ENCODE measurements at places on chromosomes 2 and 18.

DNA sequence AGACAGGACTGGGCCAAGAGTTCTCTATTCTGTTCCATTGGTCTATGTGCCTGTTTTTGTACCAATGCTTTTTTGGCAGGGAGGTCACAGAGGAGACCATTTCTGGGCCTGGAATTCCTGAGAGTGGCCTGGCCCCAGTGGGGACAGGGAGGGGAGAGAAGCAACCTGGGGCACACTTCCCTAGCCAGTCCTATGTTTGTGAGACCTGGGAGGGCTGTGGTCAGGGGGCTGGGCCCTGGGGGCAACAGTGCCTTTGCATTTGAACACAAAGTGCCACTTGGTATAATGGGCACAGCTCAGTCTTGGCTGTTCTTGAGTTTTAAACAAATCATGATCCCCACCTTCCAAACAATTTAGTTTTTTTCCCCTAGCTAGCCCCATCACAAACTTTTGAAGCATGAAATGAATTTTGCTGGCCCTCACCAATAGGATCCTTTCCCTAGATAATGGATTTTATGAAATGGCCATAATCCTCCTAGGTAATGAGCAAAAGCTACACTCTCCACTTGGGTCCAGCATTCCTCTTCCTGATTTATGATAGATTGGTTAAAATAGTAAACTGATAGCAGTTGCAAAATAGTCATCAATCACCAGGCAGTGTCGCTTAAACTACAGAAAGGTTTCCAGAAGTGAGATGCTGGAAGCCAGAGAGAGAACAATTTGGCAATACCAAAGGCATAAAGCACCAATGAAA is 133.5 kb downstream of the GLI2 start:
- no peaks in the 10 kb centered on the region for H3K36me3 ChIP-seq
- H3K27me3 ChIP-seq: peaks cover 50% of the 10 kb centered on the region
- DNase-seq: no peak
- no peak overlapping the region for H3K27ac ChIP-seq
- H3K4me3 ChIP-seq: no peak overlapping the region
- peaks cover 11% of the 10 kb centered on the region for H3K4me1 ChIP-seq

DNA sequence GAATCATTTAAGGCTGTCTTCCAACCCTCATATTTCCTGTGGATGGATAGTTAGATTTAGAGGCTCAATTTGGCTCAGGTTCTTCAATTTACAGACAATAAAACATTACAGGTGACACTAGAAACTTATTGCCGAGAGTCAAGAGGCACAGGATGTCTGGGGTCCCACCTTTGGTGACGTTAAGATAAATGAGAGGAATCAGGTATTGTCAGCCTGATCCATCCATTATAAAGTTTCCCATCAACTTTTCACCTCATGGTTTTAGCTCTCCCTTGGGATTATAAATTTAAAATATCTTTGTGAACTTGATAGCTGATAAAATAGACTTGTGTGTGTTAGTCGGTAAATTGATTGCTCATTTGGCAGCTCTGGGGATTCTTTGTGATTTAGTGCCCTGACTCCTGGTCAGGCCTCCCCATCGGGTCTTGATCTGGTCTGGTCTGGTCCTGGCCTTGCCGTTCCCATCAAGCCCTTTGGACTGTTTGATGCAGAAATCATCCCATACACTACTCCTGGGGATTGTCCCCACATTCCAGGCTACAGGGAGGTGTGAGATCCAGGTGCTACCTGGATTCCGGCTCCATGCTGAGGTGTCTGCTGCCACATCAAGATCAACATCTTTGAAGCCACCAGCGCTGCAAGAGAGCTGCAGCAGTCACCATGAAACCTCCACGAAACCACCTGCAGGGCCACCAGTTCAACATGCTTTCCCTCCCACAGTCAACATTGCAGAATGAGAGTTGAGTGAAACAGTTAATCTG is 130.9 kb downstream of the SH3BP4 start:
- H3K4me3 ChIP-seq: no peak overlapping the region
- no peak for DNase-seq
- H3K4me1 ChIP-seq: no peaks in the 10 kb centered on the region
- H3K27me3 ChIP-seq: no peaks in the 10 kb centered on the region
- H3K27ac ChIP-seq: no peak overlapping the region

GRCh38 chr2:173030561-173031490 is 44.8 kb upstream of the MAP3K20 start:
- no peaks in the 10 kb centered on the region for H3K27me3 ChIP-seq
- no peaks in the 10 kb centered on the region for H3K4me1 ChIP-seq
- H3K4me3 ChIP-seq: no peak overlapping the region
- H3K36me3 ChIP-seq: no peaks in the 10 kb centered on the region
- no peak for DNase-seq

DNA sequence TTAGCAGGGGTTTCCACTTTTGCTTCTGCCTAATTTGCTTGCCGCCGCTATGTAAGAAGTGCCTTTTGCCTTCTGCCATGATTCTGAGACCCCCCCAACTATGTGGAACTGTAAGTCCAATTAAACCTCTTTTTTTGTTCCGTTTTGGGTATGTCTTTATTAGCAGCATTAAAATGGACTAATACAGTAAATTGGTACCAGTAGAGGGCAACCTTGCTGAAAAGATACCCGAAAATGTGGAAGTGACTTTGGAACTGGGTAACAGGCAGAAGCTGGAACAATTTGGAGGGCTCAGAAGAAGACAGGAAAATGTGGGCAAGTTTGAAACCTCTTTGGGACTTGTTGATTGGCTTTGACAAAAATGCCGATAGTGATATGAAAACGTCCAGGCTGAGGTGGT is 216.1 kb upstream of the FSIP2 start:
- H3K4me3 ChIP-seq: no peak overlapping the region
- no peaks in the 10 kb centered on the region for H3K4me1 ChIP-seq
- peak; percentile 0 for DNase-seq
- H3K27ac ChIP-seq: no peak overlapping the region
- H3K27me3 ChIP-seq: no peaks in the 10 kb centered on the region

DNA sequence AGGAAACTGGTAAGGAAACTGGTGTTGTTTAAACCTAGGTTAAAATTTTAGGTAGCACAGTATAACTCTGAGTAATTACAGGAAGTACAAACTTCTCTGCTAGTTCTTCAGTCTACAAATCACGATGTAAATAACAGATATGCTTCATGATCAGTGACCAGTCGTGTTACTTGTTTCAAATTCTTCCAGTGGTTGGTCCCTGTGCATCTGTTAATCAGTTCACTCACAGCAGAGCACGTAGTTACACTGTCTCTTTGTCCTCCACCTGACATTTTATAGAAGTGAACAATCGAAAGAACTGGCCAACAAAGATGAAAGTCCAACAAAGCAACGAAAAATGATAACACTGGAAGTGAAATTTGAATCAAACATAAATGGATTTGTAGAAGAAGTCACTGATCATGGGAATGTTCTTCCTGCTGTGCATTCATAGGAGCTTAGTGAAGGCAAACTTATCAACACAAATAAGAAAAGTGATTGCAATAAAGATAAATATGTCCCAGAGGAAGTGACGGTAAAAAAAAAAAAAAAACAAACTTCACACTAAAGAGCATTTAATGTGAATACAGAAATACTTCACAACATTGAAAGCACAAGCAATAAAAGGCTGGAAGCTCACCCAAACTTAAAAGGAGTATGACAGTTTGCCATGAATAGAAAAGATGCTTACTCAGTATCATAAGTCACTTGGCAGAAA is 7.0 kb downstream of the EIF2AK2 start:
- no peak for DNase-seq
- no peaks in the 10 kb centered on the region for H3K4me1 ChIP-seq
- H3K4me3 ChIP-seq: no peak overlapping the region

GRCh38 chr2:121611730-121612705 is 37.2 kb downstream of the CLASP1 start:
- peaks cover 5% of the 10 kb centered on the region for H3K36me3 ChIP-seq
- H3K4me1 ChIP-seq: peaks cover 4% of the 10 kb centered on the region
- no peaks in the 10 kb centered on the region for H3K27me3 ChIP-seq
- H3K4me3 ChIP-seq: no peak overlapping the region
- peak overlapping the region; percentile 59 for H3K27ac ChIP-seq

GRCh38 chr18:59049721-59050660 is 89.7 kb upstream of the SEC11C start:
- DNase-seq: no peak
- H3K27me3 ChIP-seq: peaks cover 5% of the 10 kb centered on the region
- H3K4me1 ChIP-seq: no peaks in the 10 kb centered on the region
- no peaks in the 10 kb centered on the region for H3K36me3 ChIP-seq

DNA sequence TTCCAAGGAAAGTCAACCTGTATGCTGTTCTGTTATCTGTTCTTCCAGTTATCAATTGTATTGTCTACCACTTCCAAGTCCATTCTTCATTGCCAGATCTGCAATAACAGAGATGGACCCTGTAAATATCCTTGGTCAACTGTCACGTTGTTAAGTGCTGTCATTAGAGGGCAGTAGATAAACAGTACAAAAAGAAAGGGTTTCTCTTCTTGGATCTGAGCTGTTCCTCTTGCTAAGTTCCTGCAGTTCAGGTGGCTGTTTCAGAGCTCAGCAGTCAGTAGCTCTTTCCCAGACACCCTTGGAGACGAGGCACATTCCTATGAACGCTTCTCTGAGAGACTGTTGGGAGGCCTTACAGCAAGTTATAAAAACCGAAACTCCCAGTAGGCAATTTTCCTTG is 957.1 kb upstream of the CHAC2 start:
- H3K27me3 ChIP-seq: no peaks in the 10 kb centered on the region
- no peaks in the 10 kb centered on the region for H3K36me3 ChIP-seq
- H3K27ac ChIP-seq: no peak overlapping the region
- DNase-seq: peak; percentile 10
- no peak overlapping the region for H3K4me3 ChIP-seq

- no peaks in the 10 kb centered on the region for H3K4me1 ChIP-seq
- no peak overlapping the region for H3K4me3 ChIP-seq
- H3K27me3 ChIP-seq: no peaks in the 10 kb centered on the region
- DNase-seq: no peak
- H3K27ac ChIP-seq: no peak overlapping the region
- H3K36me3 ChIP-seq: no peaks in the 10 kb centered on the region
Measured at GRCh38 chr2:191347881-191348280, 102.7 kb downstream of the MYO1B start.

DNA sequence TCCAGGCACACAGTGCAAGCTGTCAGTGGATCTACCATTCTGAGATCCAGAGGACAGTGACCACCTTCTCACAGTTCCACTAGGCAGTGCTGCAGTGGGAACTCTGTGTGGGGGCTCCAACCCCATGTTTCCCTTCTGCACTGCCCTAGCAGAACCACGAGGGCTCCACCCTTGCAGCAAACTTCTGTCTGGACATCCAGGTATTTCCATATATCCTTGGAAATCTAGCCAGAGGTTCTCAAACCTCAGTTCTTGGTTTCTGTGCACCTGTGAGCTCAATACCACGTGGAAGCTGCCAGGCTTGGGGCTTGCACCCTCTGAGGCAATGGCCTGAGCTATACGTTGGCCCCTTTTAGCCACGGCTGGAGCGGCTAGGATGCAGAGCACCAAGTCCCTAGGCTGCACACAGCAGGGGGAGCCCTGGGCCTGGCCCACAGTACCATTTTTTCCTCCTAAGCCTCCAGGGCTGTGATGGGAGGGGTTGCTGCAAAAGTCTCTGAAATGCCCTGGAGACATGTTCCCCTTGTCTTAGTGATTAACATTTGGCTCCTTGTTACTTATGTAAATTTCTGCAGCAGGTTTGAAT is 77.5 kb downstream of the MAP4K3 start:
- no peak overlapping the region for H3K4me3 ChIP-seq
- no peak for DNase-seq
- H3K27ac ChIP-seq: no peak overlapping the region
- no peaks in the 10 kb centered on the region for H3K4me1 ChIP-seq

GRCh38 chr2:164186591-164186990 is 434.7 kb downstream of the GRB14 start:
- H3K27ac ChIP-seq: no peak overlapping the region
- no peak overlapping the region for H3K4me3 ChIP-seq
- DNase-seq: no peak
- H3K27me3 ChIP-seq: no peaks in the 10 kb centered on the region

- H3K27me3 ChIP-seq: no peaks in the 10 kb centered on the region
- H3K36me3 ChIP-seq: no peaks in the 10 kb centered on the region
- no peak for DNase-seq
- H3K4me1 ChIP-seq: peaks cover 18% of the 10 kb centered on the region
Measured at GRCh38 chr18:59566533-59566971, 130.7 kb downstream of the CCBE1 start.

- H3K27ac ChIP-seq: no peak overlapping the region
- H3K4me3 ChIP-seq: no peak overlapping the region
- no peaks in the 10 kb centered on the region for H3K4me1 ChIP-seq
- no peaks in the 10 kb centered on the region for H3K36me3 ChIP-seq
- no peaks in the 10 kb centered on the region for H3K27me3 ChIP-seq
Measured at GRCh38 chr2:104312684-104313083, 541.2 kb upstream of the POU3F3 start.

DNA sequence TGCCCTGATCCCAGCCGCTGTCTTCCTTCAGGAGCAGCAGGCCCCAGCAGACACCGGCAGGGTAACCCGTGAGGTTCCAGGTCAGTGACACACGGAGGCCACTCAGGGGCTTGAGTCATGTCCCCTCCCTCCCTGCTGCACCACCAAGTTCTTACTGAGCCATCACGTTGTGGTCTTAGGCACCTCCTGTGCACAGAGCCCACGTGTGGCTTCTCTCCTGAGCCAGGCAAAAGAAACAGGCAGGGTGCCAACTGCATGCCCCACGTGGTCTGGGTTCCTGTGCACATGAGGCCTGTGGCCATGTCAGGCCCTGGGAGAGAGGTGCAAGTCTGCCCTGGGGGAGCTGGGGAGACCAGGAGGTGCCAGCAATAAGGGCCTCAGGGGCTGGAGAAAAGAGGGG is 264.8 kb downstream of the KLHL29 start:
- DNase-seq: peak; percentile 91
- no peak overlapping the region for H3K27ac ChIP-seq

- no peaks in the 10 kb centered on the region for H3K27me3 ChIP-seq
- no peak overlapping the region for H3K4me3 ChIP-seq
- peaks cover 6% of the 10 kb centered on the region for H3K36me3 ChIP-seq
- no peak for DNase-seq
- no peaks in the 10 kb centered on the region for H3K4me1 ChIP-seq
Measured at GRCh38 chr18:25147877-25148488, 204.0 kb downstream of the ZNF521 start.

GRCh38 chr2:55560855-55561254 is 41.3 kb downstream of the CFAP36 start:
- H3K4me3 ChIP-seq: no peak overlapping the region
- no peak for DNase-seq
- H3K36me3 ChIP-seq: peaks cover 77% of the 10 kb centered on the region
- no peak overlapping the region for H3K27ac ChIP-seq
- H3K4me1 ChIP-seq: no peaks in the 10 kb centered on the region

DNA sequence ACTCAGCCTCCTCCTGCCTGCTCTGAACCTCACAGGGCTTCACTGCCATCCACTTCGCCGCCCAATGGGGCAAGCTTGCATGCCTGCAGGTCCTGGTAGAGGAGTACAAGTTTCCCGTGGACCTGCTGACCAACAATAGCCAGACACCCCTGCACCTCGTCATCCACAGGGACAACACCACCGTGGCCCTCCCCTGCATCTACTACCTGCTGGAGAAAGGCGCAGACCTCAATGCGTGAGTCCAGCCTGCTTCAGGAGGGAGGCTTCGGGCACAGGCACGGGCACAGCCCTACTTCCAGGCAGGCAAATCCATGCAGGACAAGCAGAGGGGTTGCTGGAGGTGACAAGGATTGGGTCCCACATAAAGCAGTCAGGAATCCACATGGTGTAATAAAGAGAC is 1.2 kb downstream of the ANKRD53 start:
- H3K4me3 ChIP-seq: no peak overlapping the region
- H3K27ac ChIP-seq: no peak overlapping the region
- no peak for DNase-seq
- peaks cover 31% of the 10 kb centered on the region for H3K4me1 ChIP-seq
- no peaks in the 10 kb centered on the region for H3K36me3 ChIP-seq

All from common myeloid progenitor, CD34-positive (primary cell).